Posterior cingulate gyrus (tissue), 11 donors: ENCODE measurements at places on chromosomes 11 and 22.

- no peak for DNase-seq
Measured at GRCh38 chr22:31828739-31829138, 74.9 kb downstream of the DEPDC5 start.

DNA sequence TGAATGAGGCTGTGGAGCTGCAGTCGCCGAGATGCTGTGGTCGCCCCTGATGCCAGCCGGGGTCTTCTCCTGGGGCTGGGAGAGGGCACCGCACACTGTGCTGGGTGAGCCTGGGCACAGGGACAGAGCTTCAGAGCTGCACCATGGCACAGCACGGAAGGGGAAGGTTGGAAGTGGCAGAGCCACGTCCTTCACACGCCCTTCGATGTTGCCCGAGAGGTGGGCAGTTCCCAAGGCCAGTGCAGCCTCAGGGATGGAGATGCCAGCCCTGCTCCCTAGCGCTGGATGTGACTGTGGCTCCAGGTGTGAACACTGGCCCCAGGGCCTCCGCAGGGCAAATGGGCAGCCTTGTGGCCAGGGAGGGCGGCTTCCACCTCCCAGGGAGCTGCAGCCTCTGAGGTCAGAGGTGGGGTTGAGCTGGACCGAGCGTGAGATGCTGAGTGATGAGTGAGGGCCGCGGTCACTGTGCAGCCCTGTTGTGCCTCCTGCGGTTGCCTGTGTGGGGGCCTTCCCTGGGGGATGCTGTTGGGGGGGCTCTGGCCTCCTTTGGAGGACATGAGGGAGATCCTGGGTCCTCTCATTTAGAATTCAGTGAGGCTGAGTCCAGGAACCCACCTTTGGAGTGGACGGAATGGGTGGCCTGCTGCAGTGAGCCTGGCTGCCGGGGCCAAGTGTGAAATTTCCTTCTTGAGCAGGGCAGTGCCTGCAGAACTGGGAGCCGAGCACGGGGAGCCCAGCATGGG, 1090.0 kb downstream of the BRD1 start:
- no peak for DNase-seq

DNA sequence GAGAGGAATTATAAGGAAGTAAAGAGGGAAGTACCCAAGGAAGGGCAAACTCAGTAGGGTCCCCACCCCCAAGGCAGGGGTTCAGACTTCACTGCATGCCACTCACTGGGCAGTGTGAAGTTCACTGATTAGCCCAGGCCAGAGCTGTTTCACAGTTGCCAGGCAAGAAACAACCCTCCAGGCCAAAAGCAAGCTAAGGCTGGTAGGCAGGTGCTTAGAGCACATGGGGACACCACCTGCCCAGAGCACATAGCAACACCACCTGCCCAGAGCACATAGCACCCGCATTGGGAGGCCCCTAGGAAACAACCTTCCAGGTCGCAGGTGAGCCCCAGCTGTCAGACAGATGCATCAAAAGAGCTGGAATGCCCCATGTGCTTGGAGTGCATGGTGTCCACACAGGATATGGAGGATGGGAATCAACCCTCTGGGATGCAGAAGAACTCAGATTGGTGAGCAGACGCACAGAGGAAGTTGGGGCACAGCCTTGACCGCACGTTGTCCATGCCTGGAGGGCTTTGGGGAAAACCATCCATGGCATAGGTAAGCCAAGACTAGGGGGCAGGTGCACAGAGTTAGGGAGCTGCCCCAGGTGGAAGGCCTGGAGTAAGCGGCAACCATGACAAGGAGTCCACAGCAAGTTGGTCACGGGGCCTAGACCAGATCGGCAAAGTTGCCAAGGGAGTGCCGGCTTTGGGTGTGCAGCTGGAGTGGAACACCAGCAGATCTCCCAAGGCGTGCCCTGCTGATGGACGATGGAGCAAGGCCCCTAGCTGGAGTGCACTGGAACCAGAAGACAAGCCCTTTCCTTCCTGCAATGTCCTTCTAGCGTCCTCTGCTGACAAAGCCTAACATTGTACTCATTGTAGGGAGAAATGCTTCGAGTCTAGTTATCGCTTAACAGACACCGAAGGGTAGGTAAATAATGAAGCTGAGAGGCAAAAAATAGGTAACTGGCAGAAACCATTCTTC, 7.8 kb upstream of the TMEM216 start:
- no peak for DNase-seq

- DNase-seq, result peak; percentile 91
Measured at GRCh38 chr11:12893787-12894672, 115.1 kb upstream of the RASSF10 start.

DNA sequence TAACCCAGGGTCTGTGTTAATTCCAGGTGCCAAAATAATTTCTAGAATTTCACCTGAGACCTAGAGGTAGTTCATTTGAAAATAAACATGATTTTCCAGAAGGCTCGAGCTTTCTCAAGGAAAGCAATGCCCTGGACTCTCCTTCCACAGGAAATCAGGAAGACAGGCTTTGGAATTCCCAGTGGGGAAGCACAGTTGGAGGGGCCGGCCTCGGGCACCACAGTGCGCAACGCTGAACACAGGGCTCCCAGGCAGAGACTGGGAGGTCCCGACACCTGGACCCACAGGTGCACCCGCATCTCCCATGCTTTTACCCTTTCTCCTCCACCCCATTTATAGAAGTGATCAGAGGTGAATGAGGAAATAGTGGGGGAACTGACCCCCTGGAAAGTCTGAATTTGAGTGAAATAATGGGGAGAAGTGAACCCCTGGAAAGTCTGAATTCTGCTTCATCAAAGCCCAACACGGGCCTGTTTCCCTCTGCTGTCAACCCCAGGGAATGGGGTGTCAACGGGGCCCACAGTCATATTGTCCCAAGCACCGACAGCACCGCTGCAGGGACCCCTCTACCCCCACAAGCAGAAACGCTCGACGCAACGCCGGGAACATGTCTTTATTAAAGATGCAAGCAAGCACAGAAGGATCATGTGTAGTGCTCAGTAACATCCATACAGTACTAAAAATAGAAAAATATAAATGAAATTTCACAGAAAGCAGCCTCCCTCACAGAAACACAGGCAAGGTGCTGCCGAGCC, 12.0 kb upstream of the EFCAB6 start:
- DNase-seq, result no peak

DNA sequence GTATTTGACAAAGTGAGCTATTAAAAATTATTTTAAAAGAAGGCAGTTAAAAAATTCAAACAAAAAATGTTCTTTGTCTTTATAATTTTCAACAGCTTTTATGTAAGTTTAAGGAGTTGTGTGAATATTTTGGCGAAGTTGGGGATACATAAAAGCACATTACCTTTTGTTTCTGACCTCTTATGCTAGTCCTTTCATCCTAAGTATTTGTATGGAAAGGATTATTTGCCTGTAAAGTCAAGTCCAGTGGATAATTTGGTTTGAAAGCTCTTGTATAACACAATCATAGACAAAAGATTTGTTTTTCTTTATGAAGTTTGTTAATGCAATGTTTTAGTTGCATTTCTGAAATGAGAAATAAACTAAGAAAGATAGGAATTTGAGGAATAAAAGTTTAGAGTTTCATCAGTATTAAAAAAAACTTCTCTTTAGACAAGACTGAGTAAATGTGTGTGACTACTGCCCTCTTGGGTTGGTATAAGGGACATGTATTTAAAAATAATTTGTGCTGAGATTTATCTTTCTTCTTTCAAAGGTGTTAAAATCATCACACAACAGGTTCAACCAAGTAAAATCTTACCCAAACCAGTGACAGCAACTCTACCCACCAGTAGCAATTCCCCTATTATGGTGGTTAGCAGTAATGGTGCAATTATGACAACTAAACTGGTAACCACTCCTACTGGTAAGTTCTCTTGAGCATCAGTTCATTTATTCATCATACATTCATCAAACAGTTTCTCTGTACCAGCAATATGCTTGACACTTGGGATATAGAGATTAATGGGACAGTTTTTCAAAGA, 68.2 kb downstream of the EMSY start:
- DNase-seq, result no peak

- no peak for DNase-seq
Measured at GRCh38 chr22:25972397-25972796, 196.9 kb upstream of the SEZ6L start.

DNA sequence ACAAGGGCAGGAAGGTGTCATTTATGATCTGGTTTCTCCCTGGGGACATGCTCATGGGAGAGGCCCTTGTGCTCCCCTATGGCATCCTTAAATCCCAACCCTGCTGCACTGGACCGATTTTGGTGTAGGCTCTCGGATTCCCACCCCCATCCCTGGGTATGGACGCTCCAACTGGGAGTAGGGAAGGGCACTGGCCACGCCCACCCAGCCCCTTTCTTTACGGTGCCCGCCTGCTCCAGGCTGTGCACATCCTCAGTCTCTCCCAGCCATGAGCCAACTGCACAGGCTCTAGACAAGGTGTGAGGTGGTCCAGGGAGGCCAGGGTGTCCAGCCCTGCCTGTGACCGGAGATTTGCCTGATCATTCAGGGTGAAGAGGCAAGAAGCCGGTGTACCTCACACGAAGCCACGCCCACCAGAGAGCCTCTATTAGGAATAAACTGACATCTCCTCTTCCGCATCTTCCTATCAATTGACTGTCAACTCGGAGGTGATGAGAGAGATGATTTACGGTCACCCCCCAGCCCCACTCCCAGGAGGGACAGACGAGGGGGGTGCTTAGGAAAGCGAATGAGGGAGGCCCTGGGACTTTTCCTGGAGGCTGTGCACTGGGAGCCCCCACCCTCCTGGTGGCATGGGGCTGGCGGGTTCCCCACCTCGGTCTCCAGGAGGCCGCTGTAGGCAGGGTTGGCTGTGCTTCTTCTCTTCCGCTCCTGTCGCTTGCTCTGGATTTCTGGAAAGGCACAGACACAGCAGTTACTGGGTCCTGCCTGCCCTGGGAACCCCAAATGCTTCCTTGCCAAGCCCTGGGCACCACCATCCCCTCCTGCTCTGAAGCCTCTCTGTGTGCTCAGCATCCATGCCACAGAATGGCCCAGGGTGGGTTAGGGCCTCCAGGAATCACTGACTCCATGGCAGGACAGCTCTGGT, 116.7 kb downstream of the PHF21B start:
- DNase-seq, result no peak

- no peak for DNase-seq
Measured at GRCh38 chr11:72379384-72380131, 54.8 kb downstream of the CLPB start.

DNA sequence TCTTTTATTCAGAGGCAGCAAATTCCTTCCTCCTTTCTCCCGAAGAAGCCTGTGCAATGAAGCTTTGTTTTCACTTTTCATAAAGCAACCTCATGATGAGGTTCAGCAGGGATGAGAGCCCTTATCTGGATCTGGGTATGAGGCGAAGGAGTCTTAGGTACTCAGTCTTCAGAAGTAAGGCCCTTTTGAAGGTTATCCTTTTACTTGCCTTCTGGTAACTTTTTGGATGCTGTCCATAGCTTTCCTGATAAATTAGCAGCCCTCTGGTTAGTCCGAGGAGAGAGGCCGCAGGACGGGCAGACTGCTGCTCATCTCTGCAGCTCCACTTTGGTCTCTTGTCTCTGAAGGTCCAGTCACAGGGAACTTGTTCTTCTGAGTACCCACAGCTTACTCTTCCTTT, 1.1 kb downstream of the TRIM22 start:
- no peak for DNase-seq

- no peak for DNase-seq
Measured at GRCh38 chr11:121588747-121589146, 136.0 kb upstream of the SORL1-AS1 start.

DNA sequence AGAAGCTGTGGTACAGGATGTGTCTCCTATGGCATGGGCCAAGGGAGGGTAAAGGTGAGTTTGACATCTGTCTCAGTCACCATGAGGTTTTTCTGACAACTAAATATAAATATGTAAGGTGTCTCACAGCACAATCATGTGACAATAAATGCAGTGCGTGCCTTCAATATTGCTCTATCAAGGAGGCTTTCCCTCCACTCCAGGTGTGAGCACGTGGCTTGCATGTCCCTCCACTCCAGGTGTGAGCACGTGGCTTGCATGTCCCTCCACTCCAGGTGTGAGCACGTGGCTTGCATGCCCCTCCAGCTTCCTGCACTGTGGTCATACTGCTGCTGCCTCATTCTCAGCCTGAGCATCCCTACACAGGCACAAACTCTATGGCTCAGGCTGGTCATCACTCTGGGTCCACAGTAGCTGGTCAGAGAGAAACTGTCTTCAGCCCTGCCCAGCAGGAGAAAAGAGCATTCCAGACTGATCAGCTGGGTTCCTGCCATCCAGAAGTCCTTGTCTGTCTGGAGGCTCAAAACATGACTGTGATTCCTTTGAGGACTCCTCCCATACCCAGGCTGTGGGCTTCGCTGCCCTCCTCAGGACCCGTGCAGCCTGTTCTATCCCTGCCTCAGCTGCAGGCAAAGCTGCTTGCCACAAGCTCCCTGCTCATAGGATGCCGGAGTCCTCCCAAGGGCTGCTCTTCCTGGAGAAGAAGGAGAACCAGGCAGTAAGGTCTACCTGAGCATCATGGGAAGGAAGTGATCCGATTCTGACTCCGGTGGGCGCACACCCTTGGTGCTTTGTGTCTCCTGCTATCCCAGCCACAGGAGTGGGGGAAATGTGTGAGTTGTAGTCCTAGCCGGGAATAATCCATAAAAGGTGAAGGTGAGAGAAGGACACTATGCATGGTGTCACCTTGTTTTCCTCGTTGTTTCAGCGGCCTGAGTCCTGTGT, 33.4 kb upstream of the VPREB1 start:
- DNase-seq, result no peak

DNA sequence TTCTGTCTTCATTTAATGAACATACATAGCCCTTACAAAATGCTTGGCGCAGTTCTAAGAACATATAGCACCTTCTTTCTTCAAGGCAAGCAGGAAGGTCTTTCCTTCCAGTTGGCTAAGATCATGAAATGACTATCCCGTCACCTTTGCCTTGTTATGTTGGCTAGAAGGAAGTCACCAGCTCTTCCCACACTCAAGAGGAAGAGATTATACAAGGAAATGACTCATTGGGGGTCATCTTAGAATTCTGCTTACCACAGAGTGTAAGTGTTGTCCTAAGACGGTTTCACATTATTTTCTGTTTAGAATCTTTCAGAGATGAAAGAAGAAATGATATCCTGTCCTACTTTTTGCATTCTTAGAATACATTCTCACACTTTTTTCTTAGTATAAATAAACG, 808.0 kb upstream of the LUZP2 start:
- no peak for DNase-seq

DNA sequence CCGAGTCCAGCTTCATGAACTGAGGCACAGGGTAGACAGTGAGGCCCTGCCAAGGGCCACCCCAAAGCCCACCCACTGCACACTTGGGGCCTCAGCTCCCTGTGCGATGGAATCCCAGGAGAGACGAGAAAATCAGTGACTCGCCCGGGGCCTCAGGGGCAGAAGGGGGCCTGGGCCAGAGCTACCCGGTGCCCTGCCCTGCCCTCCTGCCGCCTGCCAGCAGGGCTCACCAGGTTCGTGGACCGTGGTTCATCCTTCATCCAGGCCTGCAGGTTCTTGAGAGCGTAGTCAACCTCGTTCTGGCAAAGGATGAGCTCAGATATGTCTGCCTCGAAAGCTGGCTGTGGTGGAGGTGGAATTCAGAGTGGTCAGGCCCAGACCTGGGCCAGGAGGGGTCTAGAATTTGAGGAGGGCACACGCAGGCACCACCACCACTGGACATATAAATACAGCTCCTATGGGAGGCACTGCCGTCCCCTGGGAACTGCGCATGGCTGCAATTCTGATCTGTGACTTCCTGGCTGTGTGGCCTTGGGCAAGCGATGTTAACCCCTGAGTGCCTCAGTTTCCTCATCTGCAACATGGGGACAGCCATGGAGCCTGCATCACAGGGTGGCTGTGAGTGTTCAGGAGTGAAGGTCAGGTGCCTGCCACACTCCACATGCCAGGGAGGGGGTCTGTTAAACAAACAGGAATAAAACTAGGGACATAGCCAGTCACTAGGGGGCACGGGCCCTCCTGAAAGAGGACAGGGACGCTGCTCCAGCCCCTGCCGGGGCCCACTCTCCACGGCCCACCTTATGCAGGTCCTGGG, 7.5 kb downstream of the ALDH3B2 start:
- no peak for DNase-seq
